ENCODE measurements at places on chromosomes 7 and 10.

DNA sequence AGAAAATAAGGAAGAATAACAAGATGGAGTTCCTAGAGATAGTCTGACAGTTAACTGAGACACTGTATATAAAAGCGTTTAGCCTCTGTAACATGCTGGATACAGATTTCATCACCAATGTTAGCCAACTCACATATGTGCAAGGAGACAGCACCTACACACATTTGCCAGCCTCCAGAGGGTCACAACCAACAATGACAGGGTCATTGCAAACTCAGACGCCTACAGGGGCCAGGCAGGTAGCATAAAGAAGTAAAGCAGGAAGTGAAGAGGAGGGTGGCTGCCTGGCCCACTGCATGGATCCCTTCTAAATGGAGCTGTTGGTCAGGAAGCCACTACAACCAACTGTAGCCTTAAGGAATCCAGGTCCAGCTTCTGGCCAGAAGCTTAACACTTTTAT, 50.4 kb downstream of the NRAP start:
- DNase-seq: no peak

GRCh38 chr10:60334991-60335390, 54.7 kb downstream of the ANK3 start:
- no peak for DNase-seq

DNA sequence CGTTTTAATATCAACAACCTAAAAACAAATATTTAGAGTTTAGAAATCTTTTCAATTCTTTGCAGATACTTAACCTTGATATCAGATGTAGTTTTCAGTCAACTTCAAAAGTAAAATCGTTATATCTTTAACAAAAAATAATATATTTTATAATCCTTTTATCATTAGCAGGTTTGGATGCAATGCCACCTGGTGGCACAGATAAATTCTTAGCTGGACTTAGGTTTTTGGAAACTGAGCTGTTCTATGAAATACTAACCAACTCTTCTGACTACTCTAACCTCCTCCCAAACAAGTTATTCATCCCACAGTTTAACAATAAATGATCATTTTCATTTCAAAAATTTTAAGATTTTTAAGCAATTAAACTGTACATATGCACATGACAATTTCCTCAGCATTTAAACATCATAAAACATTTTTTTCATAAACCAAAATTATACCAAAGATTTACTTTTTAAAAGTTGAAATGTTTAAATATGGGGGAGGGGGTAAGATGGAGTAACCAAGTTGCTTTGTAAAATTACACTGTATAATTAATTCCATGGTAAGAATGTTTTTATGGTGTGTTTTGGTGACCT, 56.9 kb downstream of the HIBADH start:
- DNase-seq: peak; percentile 27

DNA sequence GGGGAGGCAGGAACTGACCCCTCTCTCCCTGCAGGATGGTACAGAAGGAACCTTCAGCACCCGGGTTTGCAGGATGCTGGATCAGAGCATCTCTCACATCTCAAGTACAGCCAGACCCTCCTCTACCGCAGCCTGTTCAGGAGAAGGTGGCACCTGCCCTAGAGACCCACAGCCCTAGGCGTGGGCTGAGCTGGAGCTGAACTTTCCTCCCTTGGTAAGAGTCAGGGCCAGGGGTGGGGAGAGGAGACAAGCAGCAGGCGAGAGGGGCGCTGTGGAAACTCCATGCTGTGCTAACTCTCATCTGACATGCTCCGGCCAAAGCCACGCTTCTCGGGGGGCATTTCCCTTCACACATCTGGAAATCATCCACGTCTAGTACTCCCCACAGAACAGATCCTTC, 154.4 kb downstream of the DIP2C start:
- no peak for DNase-seq

GRCh38 chr7:154973381-154973780, 29.5 kb downstream of the PAXIP1 start:
- no peak for DNase-seq

GRCh38 chr7:158040199-158040598, 547.4 kb downstream of the PTPRN2 start:
- no peak for DNase-seq

- no peak for DNase-seq
Measured at GRCh38 chr7:117605712-117606111, 125.9 kb downstream of the CFTR start.

GRCh38 chr10:30813872-30814481, 184.4 kb upstream of the LYZL2 start:
- DNase-seq: peak; percentile 79

- no peak for DNase-seq
Measured at GRCh38 chr7:152136686-152137085, 111.2 kb downstream of the GALNT11 start.

- no peak for DNase-seq
Measured at GRCh38 chr7:44696728-44697127, 51.9 kb upstream of the ZMIZ2 start.

DNA sequence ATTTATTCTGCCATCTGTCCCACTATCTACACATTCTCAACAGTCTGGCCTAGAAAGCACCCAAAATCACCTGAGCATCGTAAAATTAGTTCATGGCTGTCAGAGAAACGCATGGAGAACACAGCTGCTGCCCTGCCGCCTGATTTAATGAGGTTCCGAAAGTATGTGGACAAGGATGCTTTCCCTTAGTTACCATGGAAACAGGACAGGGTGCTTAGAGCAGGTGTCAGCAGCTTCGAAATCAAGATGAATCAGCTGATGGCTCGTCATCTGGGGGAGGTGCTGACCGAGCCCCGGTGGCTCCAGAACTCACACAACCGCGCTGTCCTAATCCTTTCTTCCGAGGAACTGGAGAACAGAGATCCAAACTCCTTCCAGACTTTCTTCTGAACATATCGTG, 151.5 kb downstream of the TEX36 start:
- DNase-seq: no peak

DNA sequence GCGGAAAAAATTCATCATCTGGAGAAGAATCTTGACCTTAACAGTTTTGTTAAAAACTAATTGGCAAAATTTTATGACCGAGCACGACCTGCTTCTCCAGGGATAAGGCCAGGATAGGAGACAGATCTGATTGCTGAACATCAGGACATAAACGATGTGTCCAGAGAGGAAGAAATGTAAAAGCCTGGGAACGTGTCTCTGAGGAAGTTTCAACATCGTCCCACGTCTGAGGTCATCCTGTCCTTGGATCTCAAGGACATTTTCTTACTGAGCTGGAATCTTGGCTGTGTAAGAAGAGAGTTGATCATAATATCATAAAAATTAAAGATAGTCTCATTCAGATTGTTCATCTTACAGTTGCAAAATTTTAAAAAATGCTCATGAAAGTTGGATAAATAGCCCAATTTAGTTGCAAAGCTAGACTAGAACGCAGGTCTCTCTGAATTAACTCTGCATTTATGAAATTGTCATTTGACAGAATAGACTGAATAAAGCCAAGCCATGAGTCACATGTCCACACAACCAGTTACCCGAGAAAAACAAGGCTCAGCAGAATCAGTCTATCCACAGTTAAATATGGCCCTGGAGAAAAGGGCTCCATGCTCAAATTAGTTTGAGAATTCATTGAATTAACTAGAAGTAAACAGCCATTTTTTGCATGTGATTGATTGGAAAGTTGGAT, 120.0 kb upstream of the EGFR start:
- no peak for DNase-seq

DNA sequence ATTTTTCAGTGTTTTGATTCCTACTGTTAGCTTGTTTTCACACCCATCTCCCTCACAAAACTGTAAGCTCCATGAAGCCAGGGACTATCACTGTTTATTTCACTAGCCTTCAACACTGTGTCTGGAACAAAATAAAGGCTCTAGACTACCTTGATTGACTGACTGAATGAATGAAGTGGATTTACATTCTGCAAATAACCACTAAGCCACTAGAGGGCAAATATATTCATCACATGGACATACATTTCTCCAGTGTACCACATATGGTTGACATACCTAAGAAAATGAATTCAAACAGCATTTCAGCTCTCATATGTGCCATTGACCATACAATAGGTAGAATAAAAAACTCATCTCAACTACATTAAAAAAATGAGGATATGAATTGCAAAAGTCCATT, 185.9 kb downstream of the RAB11FIP2 start:
- DNase-seq: peak; percentile 17

Measured in RCC 7860 (cell line).